ENCODE measurements at places on chromosomes 4 and X. TPM values are rescaled to one million over a fixed set of nuclear protein-coding genes. Genes with fewer than 3 reads are reported as not detected.

DNA sequence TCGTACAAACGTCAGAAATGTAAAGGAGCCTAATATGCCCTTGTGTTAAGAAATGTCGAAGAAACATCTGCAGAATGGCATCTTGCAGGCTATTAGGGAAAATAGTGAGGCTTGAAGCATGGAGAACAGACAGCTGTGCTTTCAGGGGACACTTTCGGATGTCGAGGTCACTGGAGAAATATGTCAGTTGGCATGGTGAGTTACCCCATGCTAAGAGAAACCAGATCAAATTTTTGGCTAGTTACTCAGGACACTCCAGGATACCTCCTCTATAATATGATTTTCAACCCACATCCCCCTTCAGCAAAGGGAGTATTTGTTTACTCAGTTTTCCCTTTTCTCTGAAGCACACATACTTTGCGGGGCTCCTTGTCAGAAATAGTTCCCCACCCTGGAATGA, 171.4 kb downstream of the GPC3 start:
- DNase-seq: no peak

GRCh38 chrX:142831961-142832530, 193.7 kb upstream of the SPANXN4 start:
- no peak for DNase-seq

- DNase-seq: no peak
These were observed 1.4 kb downstream of the CLDN2 start for GRCh38 chrX:106921637-106922036.

- DNase-seq: no peak
These were observed 84.3 kb downstream of the FHDC1 start for GRCh38 chr4:153020457-153020856.

DNA sequence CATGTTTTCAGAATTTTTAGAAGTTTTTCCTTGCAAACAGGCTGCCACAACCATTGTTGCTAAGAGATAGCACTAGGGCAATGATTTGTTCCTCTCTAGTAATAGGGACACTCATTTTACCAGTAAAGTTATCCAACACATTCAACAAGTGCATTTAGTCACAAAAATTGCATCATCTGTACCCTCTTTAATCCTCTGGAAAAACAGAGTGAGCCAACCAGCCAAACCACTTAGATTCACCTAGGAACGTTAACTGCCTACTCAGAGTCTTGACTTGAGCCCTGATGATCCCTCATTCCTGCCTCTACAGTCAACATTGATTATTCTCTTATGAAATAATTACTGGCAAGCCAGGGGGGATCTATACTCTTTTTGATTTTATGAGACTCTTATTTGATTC, 17.0 kb upstream of the ADGRA3 start:
- DNase-seq: no peak

ENPEP gene
- 5.3 TPM for total RNA-seq

EMCN gene
- total RNA-seq: 27.5 TPM

GAGE12J gene
- total RNA-seq: not detected

GIMD1 gene
- not detected for total RNA-seq

PSAPL1 gene
- total RNA-seq: not detected
